ENCODE measurements at places on chromosomes 4 and X.

DNA sequence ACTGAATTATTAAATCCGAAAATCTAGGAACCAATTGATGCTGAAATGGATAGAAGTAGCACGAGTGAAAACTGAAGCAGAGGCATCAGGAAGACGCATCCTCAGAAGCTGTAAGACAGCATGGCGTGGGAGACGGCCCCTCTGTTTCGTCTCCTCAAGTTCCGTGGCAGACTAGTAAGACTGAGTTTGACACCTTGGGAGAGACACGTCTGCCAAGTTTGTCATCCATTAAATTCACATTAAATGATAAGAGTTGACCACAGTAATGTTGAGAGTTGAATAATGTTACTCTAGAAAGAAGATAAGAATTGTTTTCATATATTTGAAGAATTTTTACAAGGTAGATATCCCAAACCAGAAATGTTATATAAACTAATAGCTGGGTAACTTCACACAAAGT is 736.1 kb upstream of the FRG1 start:
- no peak for DNase-seq

DNA sequence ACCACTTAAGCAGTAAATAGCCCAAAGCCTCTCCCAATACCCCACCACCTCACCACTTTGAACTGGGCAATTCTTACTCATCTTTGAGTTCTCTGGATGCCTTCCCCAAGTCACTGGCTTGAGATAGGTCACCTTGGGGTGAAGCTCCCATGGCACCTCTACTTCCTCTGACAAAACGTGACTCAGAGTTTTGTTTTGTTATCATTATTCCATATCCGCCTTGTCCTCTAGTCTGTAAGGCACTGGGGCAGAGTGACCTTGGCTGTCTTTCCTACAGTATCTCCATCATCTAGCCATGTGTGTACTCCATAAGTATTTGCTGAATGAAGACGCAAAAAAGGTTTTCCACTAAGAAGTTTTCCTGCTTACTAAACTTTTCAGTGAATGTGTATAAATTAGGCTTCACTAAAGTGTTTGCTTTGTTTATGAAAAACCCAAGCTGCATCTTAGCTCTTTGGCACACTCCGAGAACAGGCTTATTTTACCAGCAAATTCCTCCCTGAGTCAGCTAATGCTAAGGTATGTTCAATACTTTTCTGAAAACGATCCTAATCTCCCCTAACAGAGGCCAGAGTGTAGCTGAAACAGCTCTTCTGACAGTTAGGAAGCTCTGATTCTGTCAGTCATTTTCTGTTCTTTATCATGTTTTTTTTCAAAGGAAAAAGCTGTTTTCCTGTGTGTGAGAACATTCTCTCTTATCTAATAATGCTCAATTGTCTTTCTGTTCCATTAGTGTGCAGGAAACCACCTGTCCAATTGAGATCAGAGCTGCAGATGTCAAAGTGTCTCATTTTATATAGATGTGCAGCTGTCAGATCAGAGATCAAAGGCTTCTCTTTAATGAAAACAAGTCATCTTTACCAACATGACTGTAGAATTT is 30.2 kb upstream of the TSPAN5 start:
- no peak for DNase-seq

DNA sequence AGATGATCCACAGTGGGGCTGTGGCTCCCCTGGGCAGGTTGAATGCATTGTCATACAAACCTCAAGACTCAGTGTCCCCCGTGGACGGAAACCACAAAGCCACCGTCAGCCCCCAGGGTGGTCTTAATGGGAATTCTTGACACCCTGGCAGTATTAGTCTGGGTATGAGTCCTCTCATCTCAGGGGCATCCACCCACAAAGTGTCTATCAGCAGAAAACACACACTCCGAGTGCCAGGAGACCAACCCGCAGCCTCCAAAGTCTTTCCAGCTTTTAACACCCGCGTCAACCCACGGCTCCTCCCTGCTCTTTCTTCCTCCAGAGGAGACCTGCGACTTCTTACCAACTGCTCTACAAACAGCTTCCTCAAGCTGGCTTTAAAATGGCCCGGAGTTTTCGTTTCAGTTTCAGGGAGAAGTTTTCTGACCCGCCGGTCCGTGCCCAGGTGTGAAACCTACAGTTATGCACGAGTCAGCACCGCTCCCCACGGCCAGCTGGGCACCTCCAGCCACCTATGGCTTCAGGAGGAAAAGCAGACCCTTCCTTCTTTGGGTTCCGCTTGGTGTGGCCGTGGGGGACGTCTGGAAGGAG is 14.4 kb upstream of the ASMTL start:
- DNase-seq: no peak

DNA sequence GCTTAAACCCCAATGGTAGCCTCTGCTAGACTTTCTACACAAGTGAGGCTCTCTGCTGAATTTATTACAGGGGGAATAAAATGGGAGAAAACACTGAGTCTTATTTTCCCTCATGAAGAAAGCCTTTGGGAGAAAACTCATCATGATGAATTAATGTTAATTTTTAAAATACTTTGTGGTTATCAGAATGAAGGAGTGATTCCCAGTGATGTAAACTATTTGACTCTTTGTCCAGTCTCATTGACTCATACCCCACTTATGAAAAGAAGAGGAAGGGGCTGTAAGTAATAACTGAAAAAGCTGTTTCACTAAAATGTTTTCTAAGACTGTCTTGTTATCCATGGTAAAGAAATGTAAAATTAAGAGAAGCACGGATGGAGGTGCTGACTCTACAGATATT is 208.8 kb downstream of the GRIA3 start:
- DNase-seq: no peak

GRCh38 chr4:142660728-142661127 is 185.4 kb downstream of the INPP4B start:
- DNase-seq: no peak

DNA sequence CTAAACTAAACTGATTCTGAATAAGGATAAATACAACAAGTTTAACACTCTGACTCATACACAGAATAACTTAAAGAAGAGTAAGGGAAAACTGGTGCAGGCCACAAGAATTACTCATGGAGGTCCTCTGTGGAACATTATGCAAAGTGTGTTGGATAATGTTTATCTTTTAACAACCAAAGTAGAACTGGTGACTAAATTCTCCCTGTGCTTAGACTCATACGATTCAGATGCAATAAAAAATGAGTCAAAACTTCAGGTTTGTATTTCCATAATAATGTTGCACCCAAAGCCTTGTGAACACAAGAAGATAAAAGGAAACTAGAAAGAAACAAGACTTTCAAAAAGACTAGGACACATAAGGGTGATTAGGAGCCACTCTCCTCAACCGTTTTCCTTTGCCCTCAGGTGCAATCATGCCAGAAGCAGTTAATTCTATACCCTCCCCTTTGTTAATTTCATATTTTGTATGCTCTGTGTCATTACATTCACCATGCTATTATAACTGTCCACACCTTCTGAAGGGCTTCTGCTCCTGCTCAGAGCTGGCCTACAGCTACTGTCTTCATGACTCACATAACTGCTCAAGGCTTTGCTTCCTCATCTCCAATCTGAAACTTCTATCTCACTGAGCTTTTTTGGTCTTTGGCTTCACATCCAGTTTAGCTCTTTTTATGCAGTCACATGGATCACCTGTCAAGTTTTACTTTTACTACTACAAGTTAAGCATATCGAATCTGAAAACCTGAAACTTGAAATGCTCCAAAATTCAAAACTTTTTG is 60.2 kb downstream of the KCNIP4 start:
- no peak for DNase-seq

DNA sequence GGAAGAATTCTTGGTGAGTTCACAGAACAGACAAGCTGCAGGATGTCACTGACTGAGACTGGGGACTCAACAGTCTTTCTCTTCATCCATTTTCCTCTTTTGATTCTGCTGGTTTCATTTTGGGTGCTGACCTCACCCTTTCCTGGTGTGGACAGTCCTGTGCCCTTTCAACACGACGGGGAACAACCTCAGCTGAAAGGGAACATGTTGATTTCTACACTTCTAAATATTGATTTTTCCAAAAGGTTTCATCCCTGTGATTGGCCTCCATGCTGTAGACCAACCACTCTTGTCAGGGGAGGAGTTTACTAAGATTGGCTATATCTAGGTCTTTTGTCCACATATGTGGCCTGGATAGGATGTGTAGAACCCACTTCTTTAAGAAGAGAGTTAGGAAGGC is 91.8 kb downstream of the SLC4A4 start:
- DNase-seq: no peak

- peak; percentile 19 for DNase-seq
Observed at GRCh38 chrX:115311601-115312001, 22.1 kb downstream of the LUZP4 start.

DNA sequence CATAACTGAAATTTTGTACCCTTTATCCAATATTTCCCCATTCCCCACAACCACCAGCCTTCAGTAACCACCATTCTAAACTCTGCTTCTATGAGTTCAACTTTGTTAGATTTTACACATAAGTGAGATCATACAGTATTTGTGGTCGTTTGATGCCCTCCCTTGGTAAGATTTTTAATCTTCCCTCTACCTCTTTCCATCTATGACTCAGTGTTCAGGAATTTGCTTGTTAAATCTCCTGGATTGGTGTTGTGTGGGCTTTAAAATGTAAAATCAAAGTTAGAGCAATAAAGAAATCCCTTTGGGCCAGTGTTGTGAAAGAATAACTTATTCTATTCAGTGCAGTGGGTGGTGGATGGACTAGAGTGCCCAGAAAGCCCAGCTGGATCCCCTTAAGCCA is 37.4 kb downstream of the SLC16A2 start:
- no peak for DNase-seq

GRCh38 chr4:16812041-16812440 is 86.4 kb downstream of the LDB2 start:
- no peak for DNase-seq
